ENCODE measurements at places on chromosomes 16 and 17.

- DNase-seq: no peak
Observed at GRCh38 chr16:30350134-30350871, 4.8 kb downstream of the CD2BP2 start.

- no peak for DNase-seq
Observed at GRCh38 chr17:56679777-56680422, 86.4 kb downstream of the NOG start.

DNA sequence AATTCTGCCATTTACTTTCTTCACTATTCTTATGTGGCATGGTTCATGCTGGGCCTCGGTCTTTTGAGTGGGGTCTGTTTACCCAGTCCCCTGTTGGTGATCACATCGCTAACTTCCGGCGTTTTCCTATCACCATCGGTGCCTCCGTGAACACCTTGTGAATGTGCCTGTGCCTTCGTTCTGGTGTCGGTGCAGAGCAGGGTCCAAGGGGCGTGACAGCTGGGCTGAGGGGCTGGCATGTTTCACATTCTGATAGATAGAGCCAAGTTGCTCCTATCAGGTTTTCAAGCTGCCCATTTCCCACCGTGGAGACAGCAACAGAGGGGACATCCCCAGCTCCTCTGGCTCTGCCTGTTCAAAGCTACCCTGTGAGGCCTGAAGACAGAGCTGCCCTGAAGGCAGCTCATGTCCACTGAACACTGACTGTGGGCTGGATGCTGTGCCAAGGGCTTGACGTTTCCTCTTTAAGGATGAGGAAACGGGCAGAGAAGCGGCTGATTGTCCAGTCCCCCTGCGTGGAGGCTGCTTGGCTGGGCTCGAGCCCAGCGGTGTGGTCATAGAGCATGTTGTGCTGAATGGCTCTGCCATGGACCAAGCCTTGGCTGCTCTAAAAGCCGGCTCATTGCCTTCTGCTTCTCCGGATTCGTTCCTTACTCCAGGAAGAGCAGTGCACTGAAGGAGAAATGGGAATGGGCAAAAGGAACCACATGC is 17.0 kb downstream of the DHODH start:
- DNase-seq: no peak

DNA sequence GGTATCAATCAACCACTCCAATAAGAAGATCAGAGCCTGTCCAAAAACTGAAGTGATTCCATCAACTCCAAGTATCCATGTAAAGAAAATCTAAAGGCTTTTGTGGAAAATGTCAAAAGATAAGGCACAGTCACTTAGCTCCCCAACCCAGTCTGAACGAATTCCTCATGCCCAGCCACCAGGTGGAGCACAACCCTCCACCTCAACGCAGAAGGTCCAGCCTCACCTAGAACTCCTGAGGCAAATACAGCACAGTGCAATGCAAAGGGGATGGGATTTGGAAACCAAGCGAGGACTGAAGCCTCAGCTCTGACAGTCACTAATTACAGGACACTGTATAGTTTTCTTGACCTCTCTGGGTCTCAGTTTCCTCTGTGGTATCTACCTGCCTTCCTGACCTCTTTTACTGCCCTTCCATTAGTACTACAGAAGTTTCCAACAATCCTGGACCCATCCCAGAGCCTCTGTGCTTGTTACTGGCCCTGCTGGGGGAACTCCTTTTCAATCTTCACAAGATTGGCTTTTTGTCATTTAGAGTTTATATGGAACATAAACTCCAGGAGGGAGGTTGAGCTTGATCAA is 2.0 kb downstream of the NCBP3 start:
- no peak for DNase-seq

GRCh38 chr16:3659251-3659650 is 4.8 kb downstream of the DNASE1 start:
- no peak for DNase-seq

Data from DMS153 (cell line).